NCI-H1694 (cell line): ENCODE measurements at places on chromosomes 5 and 9.

- DNase-seq = peak; percentile 49
Observed at GRCh38 chr9:86947146-86948073, at the start of gene GAS1. Gene GAS1, minus strand, starts transcription at chr9:86947506. Its CDS starts 727 bp downstream, at chr9:86946779.

DNA sequence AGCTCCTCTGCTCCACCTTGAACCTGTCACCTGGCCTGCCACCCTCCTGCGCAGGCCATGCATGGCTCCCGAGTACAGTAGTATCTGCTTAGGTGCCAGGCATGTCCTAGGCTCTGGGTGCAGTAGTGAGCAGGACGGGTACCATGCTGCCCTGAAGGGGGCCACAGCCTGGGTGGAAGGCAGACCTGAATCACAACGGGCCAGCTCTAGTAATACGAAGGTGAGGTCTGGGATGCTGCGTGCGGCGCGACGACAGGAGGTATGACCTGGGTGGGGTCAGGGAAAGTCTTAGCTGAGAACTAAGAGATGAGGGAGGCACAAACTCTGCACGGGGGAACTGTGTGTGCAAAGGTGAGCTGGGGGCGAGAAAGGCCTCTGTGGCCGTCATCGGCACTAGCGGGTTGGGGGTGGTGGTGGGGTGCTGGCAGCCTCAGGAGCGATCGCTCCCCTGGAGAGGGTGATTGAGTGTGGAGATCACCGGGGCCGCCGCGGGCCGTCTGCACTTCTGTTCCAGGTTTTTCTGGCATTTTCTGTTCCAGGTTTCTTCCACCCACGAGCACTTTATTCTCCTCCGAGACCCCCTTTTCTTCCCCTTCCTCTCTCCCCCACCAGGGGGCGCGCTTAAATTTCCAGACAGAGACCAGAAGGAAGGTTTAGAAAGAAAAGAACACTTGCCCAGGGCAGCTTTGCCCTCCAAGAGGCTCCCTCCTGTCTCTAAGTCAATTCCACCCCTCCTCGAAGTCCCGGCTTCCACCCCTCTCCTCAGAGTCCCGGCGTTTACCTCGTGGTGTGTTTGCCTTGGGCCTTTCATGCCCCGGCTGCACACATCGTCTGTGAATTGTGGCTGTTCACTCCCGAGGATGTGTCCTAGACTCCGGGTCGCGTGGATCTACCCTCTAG is 15.1 kb downstream of the PDLIM4 start:
- DNase-seq = peak; percentile 30

DNA sequence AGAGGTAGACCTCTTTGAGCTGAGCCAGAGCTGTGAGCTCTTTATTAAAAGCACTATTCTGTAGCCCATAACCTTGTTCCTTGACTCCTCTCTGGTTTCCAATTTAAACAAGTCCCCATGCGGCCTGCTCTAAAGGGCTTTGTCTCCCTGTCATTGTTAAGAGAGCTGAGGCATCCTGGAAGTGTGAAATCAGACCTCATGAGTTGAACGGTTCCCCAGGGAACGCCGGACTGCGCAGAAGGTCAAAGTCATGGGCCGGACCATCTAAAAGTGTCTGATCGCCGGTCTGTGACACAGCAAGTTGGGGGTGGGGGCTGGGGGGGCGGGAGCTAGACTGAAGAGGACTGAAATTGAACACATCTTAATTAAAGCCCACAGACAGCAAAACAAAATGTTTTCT is 265.8 kb downstream of the SLF1 start:
- no peak for DNase-seq

- no peak for DNase-seq
Observed at GRCh38 chr5:145378226-145378625, 456.9 kb downstream of the PRELID2 start.

GRCh38 chr5:78677777-78678668 is 29.5 kb upstream of the LHFPL2 start:
- no peak for DNase-seq

DNA sequence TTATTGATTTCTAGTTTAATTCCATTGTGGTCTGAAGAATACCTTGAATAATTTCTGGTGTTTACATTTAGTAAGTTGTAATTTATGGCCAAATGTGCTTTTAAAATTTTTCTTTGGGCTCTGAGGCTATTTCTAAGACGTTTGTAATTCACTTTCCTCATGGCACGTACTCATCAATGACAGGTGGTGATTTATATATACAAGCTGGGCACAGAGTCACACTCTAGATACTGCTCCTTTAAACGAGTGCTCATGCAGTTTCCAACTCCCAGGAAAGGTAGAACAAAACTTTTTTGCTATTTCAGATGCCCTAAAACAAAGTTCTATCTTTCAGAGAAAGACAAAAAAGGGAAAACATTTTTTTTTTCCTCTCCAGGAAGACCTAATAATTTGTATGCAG is 146.9 kb downstream of the AUH start:
- DNase-seq = no peak

DNA sequence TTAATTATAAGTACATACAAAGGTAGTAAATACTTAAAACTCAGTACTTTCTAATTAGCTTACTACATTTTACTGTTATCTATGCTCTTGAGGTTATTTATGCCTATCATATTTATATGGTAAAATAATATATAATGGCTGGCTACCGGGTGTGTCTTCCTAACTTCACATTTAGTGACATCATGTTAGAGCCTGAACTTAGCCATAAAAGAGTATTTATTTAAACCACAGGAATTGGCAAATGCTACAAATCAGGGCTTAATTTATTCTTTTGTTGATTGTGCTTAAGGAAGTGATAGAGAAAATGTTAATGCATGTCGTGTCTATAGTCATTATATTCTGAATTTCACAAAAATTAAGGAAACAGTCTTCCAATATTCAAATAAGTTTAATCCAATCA is 73.1 kb downstream of the NDUFAF2 start:
- no peak for DNase-seq
